Stimulated activated CD8-positive, alpha-beta memory T cell treated with anti-CD3 and anti-CD28 coated beads, Interleukin-4, amount 100 ng/mL, for 24 hours (primary cell): ENCODE measurements at places on chromosomes 6 and 20.

- no peak for DNase-seq
Observed at GRCh38 chr20:46850416-46850815, 44.2 kb upstream of the EYA2 start.

DNA sequence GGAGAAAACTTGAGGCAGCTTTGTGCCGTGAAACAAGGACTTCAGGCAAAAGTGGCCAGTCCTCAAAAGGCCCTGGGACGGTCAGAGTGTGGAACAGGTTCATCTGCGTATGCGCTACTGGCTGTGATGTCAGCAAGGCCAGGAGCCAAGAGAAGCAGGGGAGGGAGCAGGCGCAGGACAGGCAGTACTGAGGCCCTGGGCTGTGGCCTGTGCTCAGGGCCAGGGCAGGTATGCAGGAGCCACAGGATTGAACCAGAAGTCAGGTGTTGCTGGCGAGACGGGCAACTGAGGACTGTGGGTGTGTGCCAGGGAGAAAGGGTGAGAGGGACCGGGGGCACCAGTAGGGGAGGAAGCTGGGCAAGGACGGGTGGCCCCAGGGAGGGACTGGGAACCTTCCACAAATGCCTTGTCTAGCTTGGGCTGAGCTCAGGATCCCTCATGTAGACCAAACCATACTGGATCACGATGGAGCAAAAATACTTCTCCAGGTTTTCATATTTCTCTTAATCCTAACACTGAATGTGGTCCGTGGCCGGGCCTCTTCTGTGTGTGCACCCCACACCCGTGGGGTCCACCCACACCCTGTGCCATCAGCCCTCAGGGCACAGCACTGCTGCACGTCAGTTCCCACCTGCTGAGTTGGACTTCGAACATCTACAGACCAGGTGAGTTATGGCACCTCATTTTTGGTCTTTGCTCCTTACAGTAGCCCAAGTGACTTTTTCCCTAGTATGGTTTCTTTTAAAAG, 46.9 kb downstream of the GINS1 start:
- no peak for DNase-seq

- DNase-seq: no peak
Observed at GRCh38 chr20:8357703-8358102, 225.6 kb downstream of the PLCB1 start.

DNA sequence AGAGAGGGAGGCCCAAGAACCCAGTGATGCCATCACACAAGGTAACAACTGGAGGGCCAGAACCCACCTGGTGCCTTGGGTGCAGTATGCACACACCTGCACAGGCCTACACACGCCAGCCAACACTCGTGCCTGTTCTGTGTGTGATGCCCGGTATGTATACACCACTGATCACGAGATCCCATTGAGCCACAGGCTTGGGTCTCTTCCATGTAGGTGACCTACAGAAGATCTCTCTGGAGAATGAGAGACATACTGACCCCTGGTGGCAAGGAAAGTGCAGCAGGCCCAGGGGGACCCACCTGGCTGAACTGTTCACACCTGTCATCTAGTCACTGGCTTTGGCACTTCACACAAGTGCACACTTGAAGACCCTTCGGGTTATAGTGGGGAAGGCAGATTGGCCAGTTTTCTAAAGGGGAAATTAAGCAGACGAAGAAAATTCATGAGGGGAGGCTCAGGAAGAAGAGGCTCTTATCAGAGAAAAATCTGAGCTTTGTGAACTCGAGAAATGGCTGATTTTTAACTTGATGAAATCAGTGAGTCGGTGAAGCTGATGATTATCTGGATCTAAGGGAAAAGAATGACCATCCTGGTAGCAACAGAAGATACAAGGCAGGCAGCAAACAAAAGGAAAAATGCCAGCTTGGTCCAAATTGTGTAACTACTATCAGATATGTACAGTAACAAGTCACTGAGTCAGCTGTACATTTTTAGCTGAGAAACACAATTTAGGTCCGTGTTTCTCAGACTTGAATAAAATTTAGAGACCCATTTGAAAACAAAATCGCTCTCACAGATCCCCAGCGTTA, 69.1 kb upstream of the PBOV1 start:
- DNase-seq: peak; percentile 19

GRCh38 chr6:53119772-53120409, 28.8 kb downstream of the GCM1 start:
- no peak for DNase-seq

DNA sequence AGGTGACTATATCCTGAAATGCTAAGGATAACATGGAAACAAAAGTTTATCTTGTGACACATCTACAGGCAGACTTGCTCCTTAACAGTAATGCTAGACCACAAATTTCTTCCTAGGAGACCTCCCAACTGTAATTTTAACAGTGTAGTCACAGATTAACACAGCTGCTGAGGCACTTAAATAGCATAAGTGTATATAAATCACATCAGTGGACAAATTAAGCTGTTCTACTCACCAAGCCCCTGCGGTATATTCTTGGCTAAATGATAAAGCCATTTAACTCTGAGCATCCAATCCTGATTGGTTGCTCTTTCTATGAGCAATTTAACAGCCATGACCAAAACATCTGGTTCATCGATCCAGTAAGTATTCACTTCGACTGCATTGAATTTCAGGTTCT, 73.3 kb upstream of the LYRM2 start:
- DNase-seq: no peak

GRCh38 chr6:22091424-22091948, 205.3 kb downstream of the PRL start:
- no peak for DNase-seq
